SK-N-SH (cell line): ENCODE measurements at places on chromosomes 12 and 14. TPM values are rescaled to one million over a fixed set of nuclear protein-coding genes. Genes with fewer than 3 reads are reported as not detected.

Gene LTB4R2
- polyA plus RNA-seq: 8.2 and 12.2 TPM in 2 replicates

GRCh38 chr12:48219631-48220030 lies 16.5 kb upstream of the OR10AD1 start:
- H3K27me3 ChIP-seq: no peaks in the 10 kb centered on the region
- DNase-seq: no peak
- H3K36me3 ChIP-seq: no peaks in the 10 kb centered on the region

DNA sequence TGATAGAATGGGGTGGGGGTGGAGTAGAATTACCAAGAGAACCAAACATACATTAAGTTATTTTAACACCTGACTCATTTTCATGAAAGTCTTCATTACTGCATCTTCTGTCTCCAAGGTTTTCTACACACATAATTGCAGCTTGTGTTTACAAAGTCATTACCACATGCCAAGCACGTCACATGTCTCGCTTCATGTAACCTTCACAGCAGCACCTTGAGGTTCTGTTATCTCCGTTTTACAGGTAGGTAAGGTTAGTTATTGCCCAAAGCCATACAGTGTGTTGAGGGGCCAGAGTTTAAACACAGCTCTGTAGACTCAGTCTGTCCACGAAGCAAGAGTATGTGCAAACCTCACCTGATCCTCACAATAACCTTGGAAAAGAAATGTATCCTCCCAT lies 64.3 kb upstream of the RBM19 start:
- H3K4me3 ChIP-seq: no peak overlapping the region
- DNase-seq: no peak
- no peak overlapping the region for H3K27ac ChIP-seq
- H3K4me1 ChIP-seq: no peaks in the 10 kb centered on the region
- no peaks in the 10 kb centered on the region for H3K27me3 ChIP-seq
- H3K36me3 ChIP-seq: no peaks in the 10 kb centered on the region

DNA sequence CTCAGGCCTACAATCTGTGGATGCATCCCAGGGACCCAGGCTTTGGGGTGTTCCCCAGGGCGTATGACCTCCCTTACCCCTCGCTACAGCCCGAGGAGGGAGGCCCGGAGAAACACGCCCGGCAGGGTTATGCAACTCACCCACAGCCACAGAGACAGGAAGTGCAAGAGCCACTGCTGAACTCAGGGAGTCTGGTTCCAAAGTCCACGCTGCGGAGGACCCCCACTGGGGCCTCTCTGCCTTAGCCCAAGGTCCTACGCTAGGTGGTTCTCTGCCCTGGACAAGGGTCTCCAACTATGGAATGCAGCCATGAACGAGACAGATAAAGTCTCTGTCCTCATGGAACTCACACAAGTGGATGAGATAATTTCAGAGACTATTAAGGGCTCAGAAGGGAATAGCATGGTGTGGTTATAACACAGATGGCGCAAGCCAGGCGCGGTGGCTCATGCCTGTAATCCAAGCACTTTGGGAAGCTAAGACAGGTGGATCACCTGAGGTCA lies 11.3 kb downstream of the SCARB1 start:
- no peaks in the 10 kb centered on the region for H3K27me3 ChIP-seq
- DNase-seq: no peak
- no peak overlapping the region for H3K27ac ChIP-seq
- H3K36me3 ChIP-seq: no peaks in the 10 kb centered on the region
- H3K4me1 ChIP-seq: peaks cover 19% of the 10 kb centered on the region; the same call in 1 of the 2 replicates

GRCh38 chr14:23168246-23168645 lies 15.2 kb downstream of the SLC7A8 start:
- no peaks in the 10 kb centered on the region for H3K4me1 ChIP-seq
- no peak overlapping the region for H3K4me3 ChIP-seq
- H3K27me3 ChIP-seq: no peaks in the 10 kb centered on the region
- H3K27ac ChIP-seq: no peak overlapping the region

- 0 out of 2 replicates have a peak, but pooled peaks cover 11% of the 10 kb centered on the region for H3K4me1 ChIP-seq
- DNase-seq: no peak
- no peak overlapping the region for H3K27ac ChIP-seq
Measured at GRCh38 chr14:29278301-29279263, 512.0 kb downstream of the FOXG1 start.

- no peak overlapping the region for H3K4me3 ChIP-seq
- no peak overlapping the region for H3K27ac ChIP-seq
- H3K27me3 ChIP-seq: no peaks in the 10 kb centered on the region
- no peaks in the 10 kb centered on the region for H3K36me3 ChIP-seq
- H3K4me1 ChIP-seq: no peaks in the 10 kb centered on the region
Measured at GRCh38 chr14:76227450-76228050, 75.8 kb downstream of the GPATCH2L start.

DNA sequence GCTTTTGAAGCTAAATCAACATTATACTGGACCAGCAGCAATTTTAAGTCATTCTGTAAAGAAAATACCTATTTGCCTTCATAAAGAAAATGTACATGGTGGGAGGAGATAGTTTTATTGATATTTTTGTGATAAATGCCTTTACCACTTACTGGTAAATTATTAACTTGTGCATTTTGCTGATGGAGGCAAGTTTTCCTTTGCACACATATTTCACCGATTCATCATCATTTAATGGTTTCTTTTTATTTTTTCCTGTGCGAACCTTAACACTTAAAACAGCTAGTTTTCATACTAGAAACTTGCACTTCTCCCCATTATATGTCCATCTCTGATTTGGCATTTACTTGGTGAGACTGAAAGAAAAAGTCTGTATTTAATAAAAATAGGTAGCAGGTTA lies 239.3 kb downstream of the TRHDE start:
- no peaks in the 10 kb centered on the region for H3K4me1 ChIP-seq
- no peak overlapping the region for H3K27ac ChIP-seq
- H3K36me3 ChIP-seq: no peaks in the 10 kb centered on the region
- DNase-seq: no peak
- no peak overlapping the region for H3K4me3 ChIP-seq
- no peaks in the 10 kb centered on the region for H3K27me3 ChIP-seq

DNA sequence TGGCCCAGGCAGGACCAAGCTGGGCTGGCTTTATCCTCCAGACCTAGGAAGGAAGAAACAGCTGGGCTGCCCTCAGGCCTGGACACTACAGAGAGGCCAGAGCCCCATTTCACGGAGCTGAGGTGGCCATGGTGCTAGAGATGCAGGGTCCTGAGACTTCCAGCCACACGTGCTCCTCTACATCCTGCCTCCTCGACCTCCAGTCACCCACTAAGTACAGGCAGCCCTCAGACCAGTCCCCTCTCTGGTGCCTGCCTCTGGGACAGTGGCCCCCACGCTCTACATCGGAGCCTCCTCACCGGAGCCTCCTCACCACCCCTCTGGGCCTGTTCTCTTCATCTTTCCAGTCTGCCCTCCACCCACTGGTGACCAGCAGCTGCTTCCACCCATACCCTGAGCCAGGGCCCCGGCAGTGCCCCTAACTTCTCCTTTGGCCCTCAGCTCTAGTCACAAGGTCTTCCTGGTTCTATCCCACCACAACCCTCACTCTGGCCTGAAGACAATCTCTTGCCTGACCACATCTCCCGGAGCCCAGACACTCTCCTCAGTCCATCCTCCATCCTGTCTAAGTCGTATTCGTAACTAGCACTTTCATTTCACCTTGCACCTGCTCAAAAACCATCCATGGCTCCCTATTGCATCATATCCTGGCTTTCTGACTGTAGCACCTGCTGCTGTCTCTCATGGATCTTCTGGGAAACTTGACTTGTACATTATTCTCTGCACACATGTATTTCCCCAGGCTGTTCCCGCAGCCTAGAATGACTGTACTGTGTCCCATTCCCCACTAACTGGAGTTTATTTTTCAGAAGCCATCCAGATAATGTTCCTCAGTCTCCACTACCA lies 43.9 kb downstream of the DIO3 start:
- H3K27ac ChIP-seq: no peak overlapping the region
- no peaks in the 10 kb centered on the region for H3K27me3 ChIP-seq
- H3K4me1 ChIP-seq: peaks cover under 1% of the 10 kb centered on the region; the same call in 1 of the 2 replicates
- no peak for DNase-seq
- no peaks in the 10 kb centered on the region for H3K36me3 ChIP-seq
- no peak overlapping the region for H3K4me3 ChIP-seq
